Germinal center (tissue), 1 donor: ENCODE measurements at places on chromosomes 5 and 9.

- peak; percentile 91 for DNase-seq
Observed at GRCh38 chr9:131395157-131396098, 1.5 kb downstream of the PRRC2B start.

GRCh38 chr5:68911840-68912690, 181.7 kb upstream of the SLC30A5 start:
- DNase-seq: no peak

DNA sequence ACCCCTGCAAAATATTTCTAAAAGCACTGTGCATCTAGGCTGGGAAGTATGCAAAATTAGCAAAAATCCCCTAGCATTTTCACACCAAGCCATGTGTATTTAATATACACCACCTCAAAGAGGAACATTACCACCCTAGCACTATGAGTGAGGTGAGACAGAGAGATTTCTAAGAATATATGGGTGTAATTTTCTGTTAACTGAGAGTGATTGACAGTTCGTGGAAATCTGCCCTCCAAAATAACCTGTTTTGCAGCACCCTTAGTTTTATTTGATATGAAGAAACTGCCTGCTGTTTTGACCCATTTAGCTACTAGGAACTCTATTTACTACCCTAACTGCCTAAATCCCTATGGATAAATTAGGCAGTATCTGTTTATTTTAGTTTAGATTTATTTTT, 64.2 kb upstream of the CDKN2B start:
- no peak for DNase-seq

- peak; percentile 46 for DNase-seq
Observed at GRCh38 chr9:132973713-132974112, 4.8 kb upstream of the GFI1B start.

- DNase-seq: no peak
Observed at GRCh38 chr5:154112255-154112654, 73.5 kb downstream of the MFAP3 start.

DNA sequence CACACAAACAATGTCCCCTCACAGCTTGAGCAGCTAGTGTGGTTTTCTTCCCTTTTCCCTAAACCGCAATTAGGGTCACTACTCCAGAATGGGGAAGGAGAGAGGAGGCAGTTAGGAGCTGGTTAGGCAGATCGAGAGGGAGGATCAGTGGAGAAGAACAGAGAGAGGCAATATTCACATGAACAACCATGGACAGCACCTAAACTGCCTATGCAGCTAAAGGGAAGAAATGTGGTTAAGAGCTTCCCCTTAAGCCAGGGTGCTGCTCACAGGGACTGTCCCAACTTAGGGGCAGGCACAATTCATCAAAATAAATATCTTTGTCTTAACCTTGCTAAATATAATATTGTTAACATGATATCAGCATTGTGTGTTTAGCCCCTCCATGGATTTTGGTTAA, 359.3 kb upstream of the CDH18 start:
- DNase-seq: no peak

DNA sequence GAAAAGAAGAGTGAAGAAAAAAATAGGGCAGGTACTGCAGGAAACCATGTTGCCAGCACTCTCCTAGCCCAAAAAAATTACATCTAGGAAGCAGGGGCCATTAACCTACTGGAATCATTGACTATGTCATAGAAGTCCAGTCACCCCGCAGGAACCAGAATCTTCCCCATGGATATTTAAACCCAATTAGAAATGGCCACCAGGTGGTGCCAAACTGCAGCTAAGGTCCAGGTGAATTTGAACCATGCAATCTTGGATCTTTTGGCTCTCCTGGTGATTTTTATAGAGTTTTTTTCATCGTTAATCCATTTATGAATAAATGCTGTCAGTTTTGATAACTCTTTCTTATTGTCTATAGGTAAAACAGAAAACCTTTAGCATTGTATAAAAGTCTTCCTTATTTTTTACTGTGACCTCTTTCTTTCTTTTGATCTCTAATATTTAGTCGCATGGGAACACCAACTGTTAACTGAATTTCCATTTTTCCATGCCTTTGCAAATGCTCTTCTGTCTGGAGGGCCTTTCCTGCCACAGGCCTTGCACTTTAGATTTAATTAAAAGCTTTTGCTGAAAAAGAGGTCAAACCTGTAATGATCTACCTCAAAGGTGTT, 147.5 kb upstream of the FGF10 start:
- peak; percentile 5 for DNase-seq

DNA sequence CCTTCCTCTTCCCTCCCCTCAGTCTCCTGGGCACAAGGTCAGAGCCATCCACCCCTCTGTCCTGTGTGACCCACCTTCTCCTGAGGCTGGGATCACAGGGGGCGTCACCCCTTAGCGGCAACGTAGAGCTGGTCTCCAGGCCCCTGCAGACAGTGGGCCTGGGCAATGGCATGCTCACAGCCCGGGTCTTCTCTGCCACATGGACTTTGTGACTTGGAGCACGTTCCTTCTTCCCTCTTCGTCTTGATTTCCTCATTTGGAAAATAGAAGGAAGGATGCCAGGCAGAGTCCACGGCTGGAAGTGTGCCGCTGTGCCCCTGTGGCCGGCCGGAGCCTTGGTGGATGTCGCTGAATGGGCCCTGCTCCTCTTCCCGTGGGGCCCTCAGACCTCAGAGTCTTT, 10.0 kb downstream of the RXRA start:
- DNase-seq: no peak

- no peak for DNase-seq
Observed at GRCh38 chr5:146731909-146732659, 146.5 kb downstream of the PPP2R2B start.

GRCh38 chr5:131994090-131994489, 17.4 kb downstream of the ACSL6 start:
- DNase-seq: no peak

DNA sequence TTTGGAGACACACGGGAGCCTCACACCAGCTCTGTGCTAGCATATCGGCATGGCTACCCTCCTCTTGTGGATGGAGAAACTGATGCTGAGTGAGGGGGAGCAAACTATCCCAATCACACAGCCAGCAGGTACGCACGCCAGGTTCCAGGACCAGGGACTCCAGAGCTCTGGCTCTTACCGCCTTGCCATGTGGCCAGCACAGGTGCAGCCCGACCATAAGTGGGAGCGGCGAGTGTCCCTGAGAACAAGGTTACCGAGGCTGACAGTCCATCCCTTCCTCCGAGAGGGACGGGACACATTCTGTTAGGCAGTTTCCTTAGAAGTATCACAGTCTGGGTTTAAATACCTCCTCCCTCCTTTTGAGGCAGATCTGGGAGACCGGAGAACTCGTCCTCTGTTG, 86.0 kb downstream of the PAX5 start:
- no peak for DNase-seq

- DNase-seq: no peak
Observed at GRCh38 chr5:142040285-142040684, 27.5 kb upstream of the GNPDA1 start.

GRCh38 chr9:92634712-92635605, 35.0 kb downstream of the IPPK start:
- peak; percentile 79 for DNase-seq

GRCh38 chr5:2832394-2832793, 80.9 kb upstream of the IRX2 start:
- no peak for DNase-seq

DNA sequence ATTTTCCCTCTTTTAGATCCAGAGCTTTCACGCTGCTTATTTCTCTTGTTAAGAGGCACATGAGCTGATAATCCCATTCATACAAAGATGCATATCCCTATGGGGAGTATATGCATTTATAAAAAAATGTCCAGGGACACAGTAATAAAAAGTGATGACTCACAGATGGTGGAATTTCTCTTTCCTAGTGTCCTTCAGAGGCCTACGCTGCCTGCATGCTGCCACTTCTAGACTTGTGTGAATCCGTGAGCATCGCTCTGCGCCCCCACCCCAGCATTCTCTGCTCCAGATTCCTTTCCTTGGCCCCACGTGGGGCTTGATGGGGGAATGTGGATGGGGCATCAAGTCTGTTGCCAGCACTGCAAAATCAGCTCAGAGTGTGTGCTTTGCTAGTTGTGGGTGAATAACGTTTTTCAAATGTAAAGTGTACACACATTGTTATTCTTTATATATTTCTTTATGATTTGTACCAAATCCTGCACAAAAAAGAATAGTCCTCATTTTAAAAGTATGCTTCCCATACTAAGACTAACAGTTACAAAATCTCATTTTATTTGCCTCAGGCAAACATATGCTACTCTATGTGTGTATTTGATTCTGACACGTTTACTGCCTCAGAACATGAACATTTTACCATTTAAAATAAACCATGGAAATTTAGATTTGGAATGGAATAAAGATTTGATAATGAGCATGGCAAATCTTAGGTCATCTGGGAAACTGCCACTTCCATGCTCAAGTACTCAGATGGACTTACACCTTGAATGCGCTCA, 22.4 kb upstream of the RASGRF2 start:
- DNase-seq: no peak

DNA sequence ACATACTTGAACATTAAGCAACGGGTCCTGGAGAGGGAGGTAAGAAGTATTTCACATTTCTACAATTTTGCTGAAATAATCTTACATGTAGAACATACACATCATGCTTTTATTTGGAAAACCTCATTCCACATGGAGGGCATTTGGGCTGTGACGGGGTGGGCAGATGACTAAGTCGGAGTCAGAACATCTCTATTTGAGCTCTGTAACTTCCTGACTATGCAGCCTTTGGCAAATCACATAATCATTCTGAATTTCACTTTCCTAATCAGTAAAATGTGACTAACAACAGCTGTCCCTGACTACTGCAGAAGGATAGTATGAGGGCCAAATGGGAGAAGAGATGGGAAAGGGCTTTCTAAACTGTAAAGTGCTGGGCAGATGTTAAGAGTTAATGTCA, 17.1 kb upstream of the IL6ST start:
- no peak for DNase-seq
